ENCODE measurements at places on chromosomes 6 and 20. TPM values are rescaled to one million over a fixed set of nuclear protein-coding genes. Genes with fewer than 3 reads are reported as not detected.

Gene NEURL2
- 15.2 TPM for total RNA-seq

Gene ENPP1
- 14.7 TPM for total RNA-seq

Gene WASF1
- total RNA-seq = 20.1 TPM

Gene PKIB
- 2.7 TPM for total RNA-seq

Gene FAM217A
- not detected for total RNA-seq

Gene ADIG
- total RNA-seq = not detected

Gene HSPA12B
- 21.6 TPM for total RNA-seq

Gene CD83
- 26.0 TPM for total RNA-seq

Gene FAM83B
- total RNA-seq = 35.8 TPM

Gene EDN1
- 7.1 TPM for total RNA-seq

Gene TINAG
- not detected for total RNA-seq

Gene LST1
- total RNA-seq = not detected

Gene GCNT2
- total RNA-seq = 17.2 TPM

Gene DEFB126
- total RNA-seq = not detected

Gene MEI4
- not detected for total RNA-seq

Gene PEX3
- 17.4 TPM for total RNA-seq

Gene KHDRBS2
- 1.7 TPM for total RNA-seq

Gene HAO1
- total RNA-seq = not detected

Gene DPPA5
- total RNA-seq = not detected

Gene PGC
- total RNA-seq = 3.4 TPM

Gene PAK5
- 0.25 TPM for total RNA-seq

Gene OTOR
- total RNA-seq = not detected

Gene RAET1L
- 8.3 TPM for total RNA-seq

Gene AKAP12
- total RNA-seq = 88.1 TPM

Gene FOXP4
- 7.4 TPM for total RNA-seq

Gene OOEP
- not detected for total RNA-seq

Gene RAD21L1
- not detected for total RNA-seq

Gene CCDC170
- total RNA-seq = 2.0 TPM

Gene CBFA2T2
- 34.9 TPM for total RNA-seq

Gene ZBTB46
- 7.4 TPM for total RNA-seq

Gene PPIL1
- total RNA-seq = 18.9 TPM

Gene PNPLA1
- not detected for total RNA-seq

Gene TSPO2
- not detected for total RNA-seq

Gene KCNK16
- not detected for total RNA-seq

Gene RPL10A
- 2,013 TPM for total RNA-seq

Gene PPP1R16B
- total RNA-seq = 6.4 TPM

Gene CALHM5
- total RNA-seq = 2.2 TPM

Gene OVOL2
- 9.3 TPM for total RNA-seq

Gene SAMD3
- total RNA-seq = 7.6 TPM

Gene FAM209B
- total RNA-seq = not detected

Measured in vagina (tissue), 2 donors.